ENCODE measurements at places on chromosomes 11 and 22.
A peak's percentile ranks its signal among the peaks of the same experiment; 100 is the strongest.

GRCh38 chr11:14582793-14583192 lies 60.8 kb upstream of the PDE3B start:
- DNase-seq: no peak

GRCh38 chr22:44445307-44445680 lies 52.7 kb downstream of the RTL6 start:
- no peak for DNase-seq

DNA sequence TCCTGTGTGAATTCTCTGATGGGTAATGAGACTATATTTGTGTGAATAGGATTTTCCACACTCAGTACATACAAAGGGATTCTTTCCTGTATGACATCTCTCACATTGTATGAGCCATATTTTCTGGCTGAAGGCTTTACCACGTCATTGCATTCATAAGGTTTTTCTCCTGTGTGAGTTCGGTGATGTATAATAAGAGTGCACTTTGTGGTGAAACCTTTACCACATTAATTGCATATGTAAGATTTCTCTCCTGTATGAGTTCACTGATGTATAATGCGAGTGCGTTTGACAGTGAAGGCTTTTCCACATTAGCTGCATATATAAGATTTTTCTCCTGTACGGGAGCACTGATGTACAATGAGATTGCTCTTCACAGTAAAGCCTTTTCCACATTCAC lies 455.4 kb upstream of the CNTN5 start:
- DNase-seq: no peak

DNA sequence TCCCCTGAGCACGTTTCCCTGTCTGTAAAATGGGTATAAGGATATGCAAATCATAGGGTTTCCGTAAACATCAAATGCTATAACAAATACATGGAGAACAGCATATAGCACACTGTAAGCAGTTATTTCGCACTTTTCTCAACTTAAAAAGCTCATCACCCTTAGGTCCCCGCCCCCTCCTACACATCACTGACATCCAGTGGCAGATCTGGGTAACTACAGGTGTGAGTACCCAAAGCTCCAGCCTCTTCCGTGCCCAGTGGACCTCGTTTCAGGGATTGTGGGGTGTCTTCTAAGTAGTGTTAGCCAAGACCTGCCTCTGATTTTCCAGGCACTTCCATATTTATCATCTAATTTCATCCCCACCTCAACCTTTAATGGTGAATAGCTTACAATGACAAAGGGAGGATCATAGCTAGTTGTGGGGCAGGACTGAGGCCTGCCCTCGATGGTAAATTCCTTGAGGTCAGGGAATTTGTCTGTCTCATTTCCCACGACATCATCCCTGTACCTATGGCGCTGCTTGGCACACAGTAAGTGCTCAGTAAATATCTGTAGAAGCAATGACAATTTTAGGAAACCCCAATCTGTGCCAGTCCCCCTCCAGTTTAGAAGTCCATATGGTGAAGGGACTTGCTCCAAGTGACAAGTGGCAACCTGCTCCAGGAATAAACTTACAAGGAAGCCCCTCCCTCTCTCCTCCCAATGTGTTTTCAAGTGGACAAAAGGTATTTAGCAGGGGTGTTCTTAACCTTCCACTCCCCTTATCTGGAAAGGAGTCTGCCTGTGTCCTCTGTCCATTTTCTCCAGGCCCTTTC lies 340.5 kb downstream of the TENM4 start:
- DNase-seq: peak; percentile 56

DNA sequence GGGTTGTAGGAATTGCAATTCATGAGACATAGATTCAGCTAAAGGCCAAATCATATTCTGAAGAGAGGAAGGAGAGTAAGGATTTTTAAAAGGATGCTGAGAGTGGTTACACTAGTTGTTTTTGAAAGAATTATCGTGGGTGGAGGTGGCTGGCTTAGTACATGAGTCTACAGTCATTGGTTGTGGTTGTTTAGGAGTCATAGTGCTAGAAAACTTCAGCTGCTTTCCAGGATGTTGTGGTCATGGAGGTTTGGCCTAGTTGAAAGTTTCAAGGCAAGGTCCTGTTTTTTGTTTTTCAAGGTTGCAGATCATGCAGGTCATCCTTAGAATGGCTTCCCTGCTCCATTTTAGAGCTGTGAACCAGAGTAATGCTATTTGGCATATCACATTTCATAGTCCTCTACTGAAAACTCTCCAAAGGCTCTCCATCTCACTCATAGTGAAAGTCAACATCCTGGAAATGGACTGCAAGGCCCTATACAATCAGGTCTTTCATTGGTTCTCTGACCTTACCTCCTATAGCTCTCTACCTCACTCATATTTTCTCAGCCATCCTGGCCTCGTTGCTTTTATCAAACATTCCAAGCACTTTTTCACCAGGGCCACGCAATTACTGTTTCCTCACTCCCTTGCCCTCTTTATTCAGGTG lies 26.1 kb upstream of the ZBTB44 start:
- no peak for DNase-seq

DNA sequence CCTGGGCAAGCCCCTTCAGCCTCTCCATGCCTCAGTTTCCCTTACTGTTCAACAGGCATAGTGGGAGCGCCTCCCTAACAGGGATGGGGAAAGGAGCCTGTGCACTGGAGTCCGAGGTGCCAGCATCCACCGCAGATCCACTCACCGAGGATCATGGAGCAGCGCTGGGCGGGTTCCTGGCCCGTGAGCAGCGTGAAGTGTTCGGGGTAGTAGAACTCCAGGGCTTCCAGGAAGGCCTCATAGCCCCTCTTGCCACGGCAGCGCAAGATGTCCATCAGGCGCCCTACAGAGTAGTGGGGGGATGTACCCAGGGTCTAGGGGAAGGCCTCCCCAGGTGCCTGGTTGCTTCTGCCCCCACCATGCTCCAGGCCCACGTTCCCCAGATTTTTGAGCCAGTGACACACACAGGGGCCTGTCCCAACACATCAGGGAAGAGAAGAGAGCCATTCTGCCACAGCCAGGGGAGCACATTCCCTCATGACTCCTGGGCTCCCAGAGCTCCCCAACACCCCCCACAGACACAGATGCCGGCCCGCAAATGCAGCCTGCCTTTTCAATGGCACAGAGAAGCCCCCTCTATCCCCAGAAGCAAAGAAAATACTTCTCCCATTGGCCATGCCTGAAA lies 1.3 kb downstream of the CARD10 start:
- DNase-seq: no peak

GRCh38 chr22:31321421-31321820 lies 24.7 kb downstream of the PATZ1 start:
- DNase-seq: no peak

- DNase-seq: no peak
These were observed 18.3 kb upstream of the KCNJ11 start for GRCh38 chr11:17406818-17407149.

DNA sequence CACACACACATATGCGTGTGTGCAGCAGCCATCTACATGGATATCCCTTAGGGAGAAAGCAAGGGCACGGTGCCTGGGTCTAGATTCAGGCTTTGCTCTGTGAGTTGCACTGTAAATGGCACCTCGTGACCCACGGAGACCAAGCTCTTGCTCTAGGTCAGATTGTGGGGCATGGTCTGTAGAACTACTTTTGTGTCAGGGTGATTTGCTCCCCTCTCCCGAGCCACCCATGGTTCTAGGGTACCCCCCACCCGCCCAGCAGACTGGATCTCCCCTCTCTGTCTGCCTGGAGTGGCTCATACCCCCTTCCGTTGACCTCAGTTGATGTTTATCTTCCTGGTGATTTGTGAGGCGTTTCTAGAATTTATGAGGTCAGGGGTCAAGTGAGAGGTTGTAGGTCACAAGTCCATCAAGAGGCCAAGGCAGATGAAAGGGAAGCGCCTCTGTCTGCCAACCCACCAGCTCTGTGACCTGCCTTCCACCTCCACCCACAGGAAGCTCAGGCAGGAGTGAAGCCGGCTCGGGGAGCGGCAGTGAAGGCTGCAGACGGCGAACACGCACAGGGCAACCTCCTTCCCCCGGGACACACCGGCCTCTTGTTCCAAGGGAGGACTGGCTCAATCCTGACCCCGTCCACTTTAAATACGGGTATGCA lies 76.2 kb upstream of the TTLL12 start:
- DNase-seq: peak; percentile 51

- no peak for DNase-seq
These were observed 41.4 kb upstream of the SMIM38 start for GRCh38 chr11:69114362-69114761.

DNA sequence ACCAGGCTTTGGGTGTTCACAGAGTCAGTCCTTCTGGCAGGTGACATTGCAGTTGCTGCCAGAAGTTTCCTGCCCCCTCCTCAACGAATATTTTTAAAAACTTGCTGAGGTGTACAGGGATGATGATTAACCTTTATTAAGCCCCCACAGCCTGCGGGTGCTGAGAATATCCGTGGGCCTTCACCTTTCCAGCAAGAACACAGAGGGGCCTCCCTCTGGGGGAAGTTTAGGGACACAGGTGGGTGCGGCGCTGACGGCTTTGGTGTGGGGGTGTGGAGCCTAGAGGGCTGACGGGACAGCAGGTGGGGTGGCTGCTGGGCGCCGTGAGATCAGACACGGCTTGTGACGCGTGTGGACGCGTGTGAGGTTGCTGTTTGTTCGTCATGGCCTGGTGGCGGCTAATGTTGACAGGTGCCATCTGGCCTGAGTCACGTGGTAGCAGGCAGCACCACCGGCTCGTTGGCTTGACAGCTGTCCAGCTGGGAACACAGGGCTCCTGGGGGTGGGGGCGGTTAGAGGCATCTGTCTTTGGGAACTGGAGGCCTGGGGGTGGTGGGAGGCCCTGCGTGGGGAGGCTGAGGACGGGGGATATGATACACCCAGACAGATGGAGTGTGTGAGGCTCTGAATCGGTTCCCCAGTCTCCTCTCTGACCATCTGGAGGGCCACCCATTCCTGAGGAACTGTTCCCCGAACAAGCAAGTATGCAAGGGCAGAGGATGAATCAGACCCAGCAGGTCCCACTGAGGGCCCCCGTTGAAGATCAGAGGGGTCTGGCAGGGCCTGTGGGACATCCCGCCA lies 12.5 kb upstream of the LRRC10B start:
- DNase-seq: peak; percentile 81

- no peak for DNase-seq
These were observed 633.6 kb downstream of the OPCML start for GRCh38 chr11:132898676-132899075.

DNA sequence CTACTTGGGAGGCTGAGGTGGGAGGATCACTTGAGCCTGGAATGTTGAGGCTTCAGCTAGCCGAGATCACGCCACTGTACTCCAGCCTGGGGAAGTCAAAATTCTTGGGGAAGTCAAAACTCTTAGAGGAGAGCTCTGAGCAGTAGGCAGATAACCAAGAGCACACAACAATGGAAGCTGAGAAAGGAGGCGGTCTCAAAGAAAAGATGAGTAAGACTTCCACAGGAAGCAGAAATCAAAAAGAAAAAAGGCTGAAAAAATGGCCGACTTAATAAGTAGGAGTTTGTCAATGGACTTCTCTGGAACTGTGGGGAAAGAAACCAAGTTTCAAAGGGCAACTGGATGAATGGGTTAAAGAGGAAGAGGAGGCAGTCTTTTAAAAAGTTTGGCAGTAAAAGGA lies 32.1 kb downstream of the RAB30 start:
- DNase-seq: no peak

DNA sequence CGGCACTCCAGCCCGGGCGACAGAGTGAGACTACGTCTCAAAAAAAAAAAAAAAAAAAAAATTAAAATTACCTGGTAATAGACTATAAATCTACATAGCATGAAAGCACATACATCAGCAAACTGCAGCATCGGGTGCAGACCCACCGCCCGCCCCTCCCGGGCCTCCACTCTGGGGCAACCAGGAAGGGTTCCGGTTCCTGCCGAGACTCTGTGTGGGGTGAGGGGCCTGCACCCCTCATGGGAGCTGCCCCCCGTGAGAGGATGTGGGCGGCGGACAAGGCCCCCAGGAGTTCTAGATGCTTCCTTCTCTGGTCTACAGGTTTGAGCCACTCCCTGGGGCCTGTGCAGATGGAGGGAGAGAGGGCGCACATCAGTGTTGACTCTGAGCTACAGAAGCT lies 9.1 kb downstream of the DRD4 start:
- DNase-seq: no peak

- DNase-seq: no peak
These were observed 134.5 kb upstream of the NAV2 start for GRCh38 chr11:19577976-19578619.

- no peak for DNase-seq
These were observed 60.1 kb downstream of the HORMAD2 start for GRCh38 chr22:30140414-30140813.
